D721Med (cell line): ENCODE measurements at places on chromosomes 5 and 9.

- DNase-seq, result no peak
Measured at GRCh38 chr9:96158147-96158546, 143.8 kb downstream of the HSD17B3 start.

DNA sequence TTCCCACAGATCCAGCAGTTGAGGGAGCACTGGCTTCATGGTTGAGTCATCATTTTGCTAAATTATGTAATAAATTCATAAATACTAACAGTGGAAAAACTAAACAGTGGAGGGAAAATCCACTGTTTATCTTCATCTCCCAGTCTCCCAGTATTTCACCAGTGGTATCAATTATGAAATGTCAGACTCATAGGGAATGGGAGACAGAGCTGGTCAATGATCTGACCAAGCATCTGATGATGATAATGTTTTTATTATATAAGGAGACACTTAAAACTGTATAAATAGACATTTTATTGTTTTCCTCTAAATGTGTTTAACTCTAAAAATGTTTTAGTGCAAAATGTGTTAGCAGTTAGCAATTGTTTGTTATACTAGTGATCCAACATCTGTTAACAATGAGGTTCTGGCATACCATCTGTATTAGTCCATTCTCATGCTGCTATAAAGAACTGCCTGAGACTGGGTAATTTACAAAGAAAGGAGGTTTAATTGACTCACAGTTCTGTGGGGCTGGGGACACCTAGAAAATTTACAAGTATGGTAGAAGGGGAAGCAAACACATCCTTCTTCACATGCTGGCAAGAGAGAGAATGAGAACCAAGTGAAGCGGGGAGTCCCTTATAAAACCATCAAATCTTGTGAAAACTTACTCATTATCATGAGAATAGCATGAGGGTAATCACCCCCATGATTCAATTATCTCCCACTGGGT lies 11.8 kb upstream of the REEP5 start:
- no peak for DNase-seq

DNA sequence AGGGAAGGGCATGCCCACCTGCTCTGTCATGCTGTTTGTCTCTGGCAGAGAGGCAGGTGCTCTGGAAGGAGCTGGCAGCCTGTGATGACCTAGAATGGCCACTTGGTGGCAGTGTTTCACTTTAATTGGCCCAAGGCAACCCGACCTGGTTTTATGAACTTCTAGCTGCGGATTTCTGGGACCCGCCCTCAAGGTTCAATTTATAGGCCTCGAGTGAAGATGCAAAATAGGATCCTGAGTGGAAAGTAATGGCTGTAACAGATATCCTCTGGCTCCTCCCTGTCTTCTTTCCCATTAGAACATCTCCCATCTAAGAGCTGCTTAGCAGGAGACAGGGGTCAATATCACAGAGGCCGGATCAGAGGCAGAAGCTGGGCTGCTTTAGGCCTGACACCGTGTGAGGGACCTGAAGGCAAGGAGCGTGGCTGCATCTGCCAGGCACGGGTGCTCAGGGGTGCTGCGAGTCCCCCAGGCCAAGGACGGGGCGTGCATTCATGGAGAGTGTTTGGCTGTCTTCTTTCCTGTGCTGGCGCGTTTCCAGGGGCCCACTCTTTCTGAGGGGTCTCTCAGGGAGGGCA lies 56.7 kb upstream of the SLC28A3 start:
- peak; percentile 45 for DNase-seq

- no peak for DNase-seq
Measured at GRCh38 chr5:118906947-118907346, 81.4 kb downstream of the DTWD2 start.

DNA sequence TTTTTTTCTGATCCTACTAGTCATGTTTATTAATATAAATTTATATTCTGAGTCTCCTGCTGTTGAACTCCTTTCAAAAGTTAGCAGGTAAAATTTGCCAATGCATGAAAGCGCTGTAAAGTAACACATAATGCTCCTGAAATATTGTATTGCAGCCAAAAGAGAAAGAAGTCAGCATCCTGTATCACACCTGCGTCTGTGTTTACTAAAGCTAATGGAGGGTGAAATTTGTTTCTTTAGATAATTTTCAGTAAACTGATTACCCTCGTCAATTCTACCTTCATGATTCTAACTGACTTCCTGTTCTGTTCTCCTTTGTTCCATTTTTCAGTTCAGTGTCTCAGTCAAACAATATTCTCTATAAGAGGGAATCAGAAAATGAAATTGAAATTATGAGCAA lies 415.4 kb downstream of the CDH9 start:
- DNase-seq, result no peak

DNA sequence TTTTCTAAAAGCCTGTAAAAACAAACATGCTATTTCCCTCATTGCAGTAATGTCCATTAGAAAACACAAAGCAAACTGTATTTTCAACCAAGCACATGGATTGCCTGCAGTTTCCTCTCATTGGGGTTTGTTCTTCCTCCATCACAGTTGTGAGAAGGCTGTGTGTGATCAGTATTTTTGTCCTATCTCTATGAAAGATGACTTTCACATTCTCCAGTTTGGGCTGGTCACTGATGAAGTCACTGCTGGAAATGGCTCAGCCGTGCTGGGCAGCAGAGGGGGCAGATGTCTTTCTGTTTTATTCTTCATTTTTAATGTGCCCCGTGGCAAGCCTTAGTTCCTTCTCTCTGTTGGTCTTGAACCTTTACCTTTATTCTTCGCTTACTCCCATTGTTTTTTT lies 288.9 kb upstream of the MPDZ start:
- no peak for DNase-seq

DNA sequence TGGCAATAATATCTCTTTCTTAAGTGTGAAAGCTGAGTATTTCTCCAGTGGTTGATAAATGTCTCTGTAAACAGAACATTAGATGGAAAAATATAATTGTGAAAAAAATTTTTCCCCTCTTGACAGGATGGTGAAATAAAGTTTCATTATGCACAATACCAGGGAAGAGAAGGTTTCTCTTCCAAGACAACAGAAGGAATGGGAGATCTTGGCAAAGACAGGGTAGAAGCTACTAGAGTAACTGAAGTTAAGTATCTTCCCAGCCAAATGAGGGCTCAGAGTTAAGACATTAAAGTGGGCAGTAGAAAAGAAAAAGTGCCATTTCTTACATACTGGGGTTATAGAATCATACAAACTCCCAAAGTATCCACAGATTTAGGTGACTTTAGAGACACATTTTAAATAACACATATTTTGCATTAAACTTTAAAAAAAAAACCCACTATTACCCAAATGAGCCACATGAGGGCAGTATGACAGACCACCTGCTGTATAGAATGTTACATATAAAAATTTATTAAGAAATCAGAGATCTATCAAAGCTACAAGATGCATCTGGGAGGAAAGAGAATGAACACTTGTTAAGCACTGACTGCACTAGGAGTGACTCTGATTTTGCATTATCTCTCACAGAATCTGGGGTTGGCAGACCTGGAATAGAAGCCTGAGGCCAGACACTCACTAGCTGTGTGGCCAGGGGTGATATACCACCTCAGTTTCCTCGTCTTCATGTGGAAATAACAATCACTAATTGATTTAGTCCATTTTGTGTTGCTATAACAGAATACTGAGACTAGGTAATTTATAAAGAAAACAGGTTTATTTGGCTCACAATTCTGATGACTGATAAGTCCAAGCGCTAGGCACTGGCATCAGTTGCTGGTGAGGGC lies 98.5 kb downstream of the ARSB start:
- DNase-seq, result no peak

- no peak for DNase-seq
Measured at GRCh38 chr5:141637767-141638419, 1.1 kb downstream of the RELL2 start.

DNA sequence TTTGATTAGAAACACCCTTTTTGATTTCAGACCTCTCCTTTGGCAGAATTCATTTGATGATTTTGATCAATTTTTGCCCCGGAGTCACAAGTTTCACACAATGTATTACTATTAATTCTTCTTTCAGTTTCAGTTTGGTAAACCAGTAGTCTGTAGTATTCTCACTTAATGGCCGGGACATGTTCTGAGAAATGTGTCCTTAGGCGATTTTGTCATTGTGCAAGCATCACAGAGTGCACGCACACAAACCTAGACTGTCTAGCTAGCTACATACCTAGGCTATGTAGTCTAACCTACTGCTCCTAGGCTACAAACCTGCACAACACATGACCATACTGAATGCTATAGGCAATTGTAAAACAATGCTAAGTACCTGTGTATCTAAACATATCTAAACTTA lies 662.5 kb downstream of the IRX1 start:
- DNase-seq, result no peak

DNA sequence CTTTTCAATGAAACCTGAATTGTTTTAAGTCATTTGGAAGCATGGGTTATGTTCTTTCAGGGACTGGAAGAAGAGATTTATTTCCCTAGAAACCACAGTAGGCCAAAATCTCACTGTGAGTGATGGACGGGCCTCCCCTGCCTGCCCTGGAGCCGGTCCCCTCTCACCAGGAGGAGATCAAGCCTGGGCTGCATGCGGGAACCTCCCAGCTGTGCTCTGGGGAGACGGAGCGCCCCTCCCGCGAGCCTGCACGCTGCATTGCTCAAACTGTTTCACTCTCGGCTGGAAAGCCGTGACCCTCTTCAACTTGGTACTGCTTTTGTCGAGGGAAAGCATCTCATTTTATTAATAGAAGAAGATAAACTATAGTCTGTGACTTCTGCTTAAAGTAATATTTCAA lies 85.4 kb downstream of the IRX2 start:
- no peak for DNase-seq

- no peak for DNase-seq
Measured at GRCh38 chr5:52738095-52738506, 49.6 kb upstream of the ITGA1 start.

- no peak for DNase-seq
Measured at GRCh38 chr9:72332351-72332750, 32.7 kb downstream of the ZFAND5 start.

- peak; percentile 33 for DNase-seq
Measured at GRCh38 chr5:76867827-76868693, 18.2 kb downstream of the S100Z start.

DNA sequence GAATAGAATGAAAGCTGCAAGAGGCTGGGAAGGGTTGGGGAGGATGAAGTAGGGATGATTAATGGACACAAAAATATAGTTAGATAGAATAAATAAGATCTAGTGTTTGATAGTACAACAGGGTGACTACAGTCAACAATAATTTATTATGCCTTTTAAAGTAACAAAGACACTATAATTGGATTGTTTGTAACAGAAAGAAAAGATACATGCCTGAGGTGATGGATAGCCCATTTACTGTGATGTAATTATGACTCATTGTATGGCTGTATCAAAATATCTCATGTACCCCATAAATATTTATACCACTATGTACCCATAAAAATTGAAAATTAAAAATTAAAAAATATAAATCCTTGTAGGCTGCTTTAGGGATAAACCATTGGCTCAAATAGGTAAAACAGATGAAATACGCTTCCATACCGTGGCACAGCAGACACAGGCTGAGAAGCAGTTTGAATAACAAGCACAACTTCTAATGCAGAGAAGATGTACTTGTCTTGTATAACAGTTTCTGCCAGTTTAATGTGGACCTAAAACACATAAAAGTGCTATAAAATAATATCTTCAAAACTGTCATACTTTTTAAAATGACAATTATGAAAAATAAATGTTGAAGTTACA lies 34.9 kb downstream of the APBA1 start:
- DNase-seq, result no peak

DNA sequence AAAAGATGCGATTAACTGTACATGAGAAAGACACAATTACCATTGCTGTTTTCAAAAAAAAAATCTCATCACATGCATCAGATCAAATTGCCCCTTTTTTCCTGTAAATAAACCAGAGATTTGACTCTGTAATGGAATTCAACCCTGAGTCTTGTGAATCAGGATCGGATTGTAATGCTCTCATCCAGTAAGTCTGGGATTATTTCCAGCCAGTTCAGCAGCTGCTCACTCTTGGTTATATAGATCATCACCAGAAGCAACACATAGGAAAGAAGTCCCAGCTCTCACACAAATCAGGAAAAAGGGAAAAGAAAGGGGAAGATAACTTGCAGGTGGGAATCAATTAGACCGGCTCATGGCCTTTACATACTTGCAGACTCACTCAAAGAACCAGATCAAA lies 97.8 kb upstream of the SPOCK1 start:
- DNase-seq, result no peak

DNA sequence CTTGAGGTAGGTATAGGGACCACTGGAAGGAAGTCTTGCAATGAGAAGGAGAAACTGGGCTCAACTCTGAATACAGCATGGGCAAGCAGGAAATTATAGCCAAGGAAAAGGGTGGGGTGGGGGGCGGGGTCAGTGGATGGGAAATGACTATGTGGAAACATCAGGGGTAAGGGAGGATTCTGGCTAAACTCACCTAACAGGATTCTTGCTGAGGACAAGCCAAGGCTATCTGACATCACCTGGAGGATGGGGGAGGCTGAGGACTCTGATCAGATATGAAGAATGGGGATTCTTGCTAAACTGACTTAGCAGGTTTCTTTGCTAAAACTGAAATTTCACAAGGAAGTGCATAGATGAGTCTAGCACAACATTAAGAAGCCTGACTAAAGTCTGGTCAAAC lies 40.8 kb downstream of the CTSL start:
- no peak for DNase-seq

DNA sequence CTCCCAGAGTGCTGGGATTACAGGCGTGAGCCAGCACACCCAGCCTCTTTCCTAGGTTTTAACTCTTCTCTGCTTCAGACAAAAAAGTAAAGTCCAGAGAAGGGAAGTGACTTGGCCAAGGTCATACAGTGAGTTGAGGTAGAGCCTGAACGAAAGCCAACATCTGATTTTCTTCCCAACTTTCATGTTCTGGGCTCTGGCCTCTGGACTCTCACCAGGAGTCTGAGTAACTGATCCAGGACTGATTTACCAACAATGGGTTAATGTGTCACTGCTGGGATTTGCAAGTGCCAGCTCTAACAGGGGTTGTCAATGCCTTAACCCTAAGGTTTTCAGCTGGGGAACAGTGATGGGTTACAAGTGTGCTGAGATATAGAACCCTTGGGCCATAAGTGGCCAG lies 32.2 kb upstream of the LARP1 start:
- DNase-seq, result no peak

GRCh38 chr9:130694205-130694604 lies 625 bp downstream of the EXOSC2 start:
- DNase-seq, result no peak

- no peak for DNase-seq
Measured at GRCh38 chr5:149796030-149796429, 65.9 kb downstream of the PPARGC1B start.

GRCh38 chr5:132684491-132684890 lies 10.7 kb downstream of the IL4 start:
- no peak for DNase-seq

DNA sequence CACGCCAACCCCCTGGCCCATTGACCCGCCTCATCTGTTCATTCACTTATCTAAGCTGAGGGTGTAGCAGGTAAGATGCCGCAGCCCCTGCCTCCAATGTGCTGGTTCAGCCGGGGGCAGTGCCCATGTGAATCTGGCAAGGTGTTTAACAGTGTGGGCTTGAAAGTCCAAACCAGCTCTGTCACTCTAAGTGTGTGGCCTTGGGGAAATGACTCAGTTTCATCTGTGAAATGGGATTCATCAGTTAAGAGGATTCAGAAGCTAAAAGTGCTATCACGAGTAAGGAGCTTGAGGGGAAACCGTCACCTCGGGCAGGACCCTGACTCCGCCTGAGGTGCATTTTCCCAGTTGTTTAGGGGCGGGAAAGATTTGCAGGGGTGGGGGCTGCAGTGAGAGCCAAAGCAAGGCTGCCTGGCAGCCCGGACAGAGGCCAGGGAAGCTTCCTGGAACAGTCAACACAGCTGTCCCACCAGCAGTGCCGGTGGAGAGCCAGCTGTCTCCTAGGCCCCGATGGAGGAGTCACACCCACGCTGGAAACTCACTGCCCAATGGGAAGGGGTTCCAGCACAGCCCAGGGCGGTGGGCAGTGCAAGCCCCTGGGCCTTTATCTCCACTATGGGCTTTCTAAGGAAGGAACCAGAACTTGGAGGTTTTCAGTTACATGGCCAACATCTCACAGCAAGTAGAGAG lies 9.7 kb upstream of the URM1 start:
- DNase-seq, result no peak
